ENCODE measurements at places on chromosomes 7 and 10.

GRCh38 chr7:140192620-140193019, 15.8 kb upstream of the KDM7A start:
- DNase-seq = no peak

DNA sequence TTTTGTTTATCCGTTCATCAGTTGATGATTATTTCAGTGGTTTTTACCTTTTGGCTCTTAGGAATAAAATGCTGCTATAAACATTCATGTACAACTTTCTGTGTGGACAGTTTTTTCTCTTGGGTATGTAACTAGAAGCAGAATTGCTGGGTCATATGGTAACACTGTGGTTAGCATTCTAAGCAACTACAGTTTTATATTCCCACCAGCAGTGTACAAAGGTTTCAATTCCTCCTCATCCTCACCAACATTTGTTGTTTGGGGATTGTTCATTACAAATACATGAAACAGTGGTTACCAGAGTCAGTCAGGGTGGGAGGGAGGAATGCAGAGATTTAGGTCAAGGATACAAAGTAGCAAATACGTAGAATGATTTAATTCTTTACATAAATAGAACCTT, 97.0 kb downstream of the NPSR1 start:
- no peak for DNase-seq

- no peak for DNase-seq
Observed at GRCh38 chr10:86708068-86708782, 39.9 kb downstream of the LDB3 start.

DNA sequence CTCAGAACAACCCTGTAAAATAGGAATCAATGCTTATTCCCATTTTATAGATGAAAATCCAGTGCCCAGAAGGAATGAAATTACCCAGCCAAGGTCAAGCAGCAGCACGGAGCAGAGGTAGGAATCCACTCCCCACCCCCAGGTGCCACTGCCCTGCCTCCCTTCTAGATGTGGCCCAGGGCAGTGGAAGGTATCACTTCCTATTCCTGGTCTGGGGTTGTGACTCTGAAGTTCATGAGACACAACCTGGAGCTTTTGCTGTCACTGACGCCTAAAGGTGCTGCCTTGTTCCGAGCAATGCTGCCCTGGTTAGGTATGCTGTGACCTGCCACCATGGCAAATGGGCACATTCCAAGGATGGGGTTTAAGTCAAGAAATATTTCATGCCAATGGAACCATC, 53.6 kb downstream of the PIK3AP1 start:
- no peak for DNase-seq

- DNase-seq = no peak
Observed at GRCh38 chr7:16430133-16430532, 8.8 kb upstream of the CRPPA start.

DNA sequence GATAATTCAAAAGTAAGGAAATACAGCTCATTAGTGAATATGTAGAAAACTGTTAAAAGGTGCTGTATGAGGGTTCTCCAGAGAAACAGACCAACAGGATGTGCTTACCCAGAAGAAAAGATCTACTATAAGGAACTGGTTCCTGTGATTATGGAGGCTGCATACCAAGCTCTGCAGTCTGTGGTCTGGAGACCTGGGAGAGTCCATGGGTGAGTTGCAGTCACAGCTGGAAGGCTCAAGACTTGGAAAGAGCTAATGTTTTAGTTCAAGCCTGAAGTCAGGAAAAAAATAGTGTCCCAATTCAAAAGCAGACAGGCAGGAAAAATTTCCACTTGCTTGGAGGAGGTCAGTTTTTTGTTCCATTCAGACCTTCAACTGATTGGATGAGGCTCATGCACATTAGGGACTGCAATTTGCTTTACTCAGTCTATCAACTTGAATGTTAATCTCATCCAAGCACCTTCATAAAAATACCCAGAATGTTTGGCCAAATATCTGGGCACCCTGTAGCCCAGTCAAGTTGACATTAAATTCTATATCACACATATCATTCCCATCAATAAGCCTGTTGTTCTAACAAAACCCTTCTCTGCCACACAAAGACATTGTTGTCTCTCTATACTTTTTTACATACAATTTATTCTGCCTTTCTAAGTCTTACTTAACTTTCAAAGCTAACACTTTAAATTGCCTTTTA, 197.9 kb upstream of the KLF6 start:
- no peak for DNase-seq

DNA sequence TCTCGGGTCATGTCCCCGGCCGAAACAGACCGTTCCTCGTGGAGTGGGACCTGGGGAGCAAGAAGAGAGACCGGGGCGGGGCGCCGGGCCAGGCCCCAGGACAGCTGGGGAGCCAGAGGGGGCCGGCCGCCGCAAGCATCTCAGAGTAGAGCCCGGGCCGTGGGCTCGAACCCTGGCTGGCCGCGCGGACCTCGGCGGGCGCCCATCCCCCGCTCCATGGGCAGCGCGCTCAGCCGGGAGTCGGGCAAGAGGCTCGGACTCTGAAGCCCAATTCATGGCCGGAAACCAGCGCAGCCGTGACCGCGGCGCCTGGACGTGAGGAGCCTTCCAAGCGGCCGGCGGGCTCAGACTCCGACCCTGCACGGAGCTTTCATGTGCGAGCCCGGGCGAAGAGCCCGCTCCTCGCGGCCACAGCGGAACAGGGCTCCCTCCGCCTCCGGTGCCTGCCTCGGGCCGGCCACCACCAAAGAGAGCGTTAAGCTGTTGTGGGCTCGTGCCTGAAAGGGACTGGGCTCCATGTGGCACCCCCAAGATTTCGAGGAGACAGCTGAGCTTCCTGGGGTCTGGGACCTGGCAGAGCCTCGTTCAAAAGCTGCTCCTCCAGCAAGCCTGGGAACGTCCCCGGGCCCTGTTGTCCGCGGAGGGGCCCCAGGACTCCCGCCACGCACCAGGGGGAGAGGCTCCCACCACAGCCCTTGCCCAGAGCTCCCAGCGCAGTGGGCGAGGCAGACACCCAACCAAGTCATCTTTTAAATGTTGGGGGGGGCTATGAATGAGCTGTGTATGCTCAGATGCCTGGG, 757 bp upstream of the GRID1 start:
- no peak for DNase-seq

DNA sequence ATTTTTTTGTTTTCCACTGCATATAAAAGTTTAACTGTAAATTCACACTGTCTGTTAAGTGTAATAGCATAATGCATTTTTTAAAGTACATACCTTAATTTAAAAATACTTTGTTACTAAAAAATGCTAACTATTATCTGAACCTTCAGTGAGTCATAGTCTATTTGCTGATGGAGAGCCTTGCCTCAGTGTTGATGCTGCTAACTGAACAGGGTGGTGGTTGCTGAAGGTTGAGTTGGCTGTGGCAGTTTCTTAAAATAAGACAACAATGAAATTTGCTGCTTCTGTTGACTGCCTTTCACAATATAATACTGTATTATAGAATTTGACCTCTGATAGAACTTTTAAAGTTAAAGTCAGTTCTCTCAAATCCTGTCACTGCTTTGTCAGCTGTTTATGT, 72.3 kb upstream of the GATAD1 start:
- no peak for DNase-seq

DNA sequence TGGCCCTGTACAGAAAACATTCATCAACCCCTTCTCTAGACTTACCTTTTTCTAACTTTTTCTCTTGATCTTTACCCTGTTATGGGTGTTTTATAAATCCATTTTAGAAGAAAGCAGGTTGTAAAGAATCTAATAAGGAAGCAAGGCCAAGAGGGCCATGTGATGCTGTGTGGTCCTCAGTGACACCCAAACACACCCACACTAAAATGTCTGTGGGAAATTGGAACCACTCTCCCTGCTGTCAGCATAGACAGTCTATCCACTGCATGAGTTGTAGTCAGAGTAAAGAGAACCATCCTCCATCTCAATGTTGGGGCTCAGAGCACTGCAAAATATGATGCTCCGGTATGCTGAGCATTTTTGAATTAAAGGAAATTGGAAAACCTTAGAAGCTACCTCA, 235.5 kb downstream of the SKIDA1 start:
- DNase-seq = no peak

Data from NCI-H1048 (cell line).